ENCODE measurements at places on chromosomes 2 and 18.

GRCh38 chr2:164655750-164656149 is 34.5 kb upstream of the GRB14 start:
- no peak for DNase-seq

- DNase-seq: no peak
These were observed 66.9 kb upstream of the CDC42EP3 start for GRCh38 chr2:37738266-37738885.

- DNase-seq: peak; percentile 82
These were observed 1323.5 kb upstream of the TMEFF2 start for GRCh38 chr2:193518041-193518817.

DNA sequence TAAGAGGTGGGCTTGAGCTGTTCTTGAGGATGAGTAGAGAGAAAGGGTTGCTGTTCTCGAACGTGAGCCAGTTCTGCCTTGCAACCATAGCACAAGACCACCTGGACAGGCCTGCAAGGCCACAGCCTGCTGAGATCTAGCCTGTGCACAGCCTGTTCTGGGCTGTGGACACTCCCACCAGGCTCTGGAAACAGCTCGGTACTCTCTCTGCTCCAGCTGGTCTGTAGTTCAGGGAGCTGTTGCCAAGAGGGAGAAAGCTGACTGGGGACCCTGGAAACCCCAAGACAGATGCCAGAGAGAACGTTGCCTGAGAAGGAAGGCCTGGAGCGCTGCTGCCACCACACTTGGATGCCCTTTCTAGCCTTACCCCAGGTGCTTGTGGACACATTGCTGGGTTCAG is 69.8 kb downstream of the CTIF start:
- no peak for DNase-seq

DNA sequence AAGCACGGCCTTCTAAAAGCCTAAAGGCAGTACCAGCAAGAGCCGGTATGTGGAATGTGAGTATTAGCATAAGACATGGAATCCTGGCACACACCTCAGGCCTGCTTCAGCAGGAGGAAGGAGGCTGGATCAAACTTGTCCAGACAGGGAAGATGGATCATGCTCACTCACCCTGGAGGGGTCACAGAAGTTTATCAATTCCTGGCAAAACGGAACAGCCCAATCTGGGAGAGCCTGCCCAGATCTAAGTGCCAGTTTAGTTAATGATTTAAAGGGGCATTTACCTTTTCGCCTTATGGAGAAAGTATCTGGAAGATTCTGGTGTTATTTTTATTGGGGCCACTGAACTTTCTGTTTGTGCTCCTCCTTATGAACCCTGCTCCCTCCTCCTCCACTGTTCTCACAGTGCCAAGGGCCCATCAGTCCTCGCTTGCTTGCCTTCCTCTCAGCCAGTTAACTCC is 58.3 kb upstream of the NFE2L2 start:
- no peak for DNase-seq

All from fibroblast of skin of abdomen (primary cell).